ENCODE measurements at places on chromosomes 7 and 10. TPM values are rescaled to one million over a fixed set of nuclear protein-coding genes. Genes with fewer than 3 reads are reported as not detected.

Gene ARL3
- 7.2 TPM for total RNA-seq

GRCh38 chr7:45885264-45885882 is 2.9 kb upstream of the IGFBP1 start:
- no peak for DNase-seq

GRCh38 chr10:127349737-127350136 is 153.3 kb upstream of the INSYN2A start:
- no peak for DNase-seq

Gene PLXDC2
- total RNA-seq: 25.3 TPM

- peak; percentile 26 for DNase-seq
Measured at GRCh38 chr7:12090757-12091221, 120.3 kb upstream of the TMEM106B start.

GRCh38 chr7:105268056-105268455 is 120.7 kb downstream of the SRPK2 start:
- peak; percentile 22 for DNase-seq

Data from umbilical cord (tissue), 2 donors.